Esophagus muscularis mucosa (tissue), 4 donors: ENCODE measurements at places on chromosomes 2 and 18. TPM values are rescaled to one million over a fixed set of nuclear protein-coding genes. Genes with fewer than 3 reads are reported as not detected.

The INPP5D gene
- total RNA-seq = 12.2 TPM

The DCTN1 gene
- total RNA-seq = 181 TPM

The ABCG8 gene
- not detected for total RNA-seq

The DLX2 gene
- total RNA-seq = not detected

The CTAGE1 gene
- not detected for total RNA-seq

The SEMA4F gene
- total RNA-seq = 5.5 TPM

The EVA1A gene
- 0.17 TPM for total RNA-seq

The CDC42EP3 gene
- total RNA-seq = 71.1 TPM

The ALPP gene
- total RNA-seq = 0.06 TPM

The KLHL41 gene
- total RNA-seq = 1.0 TPM

The PLGLB2 gene
- 0.45 TPM for total RNA-seq

The FOSL2 gene
- 68.9 TPM for total RNA-seq

The CCDC141 gene
- 4.6 TPM for total RNA-seq

The RAD51AP2 gene
- not detected for total RNA-seq

The IL1B gene
- total RNA-seq = 2.7 TPM

The ANKRD30BL gene
- total RNA-seq = not detected

The DSG4 gene
- not detected for total RNA-seq

The ACMSD gene
- not detected for total RNA-seq

The ZBTB7C gene
- 6.3 TPM for total RNA-seq

The TMEM37 gene
- 1.7 TPM for total RNA-seq

The ALKAL2 gene
- total RNA-seq = 2.3 TPM

The SERPINB11 gene
- total RNA-seq = not detected

The FSHR gene
- total RNA-seq = not detected

The LGALSL gene
- 16.3 TPM for total RNA-seq

The LIMS4 gene
- 7.1 TPM for total RNA-seq

The KIDINS220 gene
- total RNA-seq = 78.1 TPM

The AGAP1 gene
- 46.9 TPM for total RNA-seq

The IL36A gene
- total RNA-seq = not detected

The SLC4A3 gene
- 30.4 TPM for total RNA-seq

The PROKR1 gene
- total RNA-seq = not detected

The MFSD2B gene
- total RNA-seq = 0.33 TPM

The LYG2 gene
- not detected for total RNA-seq

The PDCL3 gene
- total RNA-seq = 82.6 TPM

The NDC80 gene
- total RNA-seq = 0.57 TPM

The SLC9A4 gene
- not detected for total RNA-seq

The KIF5C gene
- 3.3 TPM for total RNA-seq
